ENCODE measurements at places on chromosomes 11 and 22. TPM values are rescaled to one million over a fixed set of nuclear protein-coding genes. Genes with fewer than 3 reads are reported as not detected.

DNA sequence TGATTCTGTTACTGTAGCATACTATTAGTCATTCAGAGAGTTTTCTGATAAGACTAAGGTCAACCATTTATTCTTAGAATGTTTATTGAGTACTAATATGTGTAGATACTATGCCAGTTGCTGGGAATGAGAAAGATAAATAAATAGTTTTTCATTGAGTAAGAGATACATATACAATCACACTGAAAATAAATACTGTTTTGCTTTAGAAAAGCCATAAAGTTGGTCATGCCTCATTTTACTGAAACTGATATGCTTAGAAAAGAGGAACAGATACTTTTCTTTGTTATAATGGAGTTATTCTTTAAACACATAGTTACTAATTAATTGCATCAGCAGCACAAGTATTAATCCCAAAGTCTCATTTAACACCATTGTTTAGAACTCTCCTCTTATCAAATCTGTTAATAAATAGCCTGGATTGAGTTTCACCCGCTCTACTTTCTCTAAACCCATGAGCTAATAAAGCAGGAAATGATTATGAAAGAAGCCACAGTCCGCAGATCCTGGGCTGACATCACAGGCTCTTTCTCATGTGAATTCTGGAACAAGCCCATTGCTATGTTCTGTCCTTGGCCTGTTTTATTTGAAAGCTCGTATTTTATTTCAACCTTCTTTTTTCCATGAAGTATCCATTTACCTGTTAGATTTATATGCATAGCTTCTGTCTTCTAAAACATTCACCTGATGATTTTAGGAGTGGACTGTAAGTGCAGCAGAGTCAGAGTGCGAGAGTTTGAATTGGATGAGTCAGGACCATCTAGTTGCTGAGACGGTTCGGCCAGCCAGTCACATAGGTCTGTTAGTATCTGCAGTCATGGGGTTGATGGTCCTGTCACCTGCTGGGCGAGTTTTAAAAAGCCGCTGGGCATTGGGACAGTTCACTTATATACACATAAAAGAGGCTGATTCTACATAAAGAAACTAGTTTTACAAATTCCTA lies 35.5 kb downstream of the PIWIL4 start:
- no peak for DNase-seq

- DNase-seq, result no peak
These were observed 49.1 kb downstream of the BBOX1 start for GRCh38 chr11:27089746-27090145.

Gene OR6T1
- not detected for polyA plus RNA-seq

GRCh38 chr11:2208691-2209369 lies 37.2 kb upstream of the TH start:
- no peak for DNase-seq

Gene TSPAN18
- polyA plus RNA-seq, result 2.6 TPM

Gene FGF3
- polyA plus RNA-seq, result 0.09 TPM

DNA sequence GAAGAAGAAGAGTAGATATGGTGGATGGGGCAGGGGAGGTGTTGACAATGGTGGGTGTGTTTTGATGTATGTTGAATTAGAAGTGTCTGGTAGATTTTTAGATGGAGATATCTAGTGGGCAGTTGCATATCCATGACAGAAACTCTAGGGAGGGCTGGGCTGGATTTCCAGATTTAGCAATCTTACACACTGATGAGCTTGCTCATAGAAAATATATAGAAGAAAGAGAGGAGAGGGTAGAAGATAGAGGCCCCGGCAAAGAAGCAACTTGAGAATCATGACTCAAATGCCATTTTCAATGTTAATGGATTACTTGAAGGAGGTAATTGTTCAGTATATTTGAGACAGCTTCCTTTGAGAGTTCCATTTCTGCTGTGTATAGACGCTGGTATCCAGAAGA lies 8.2 kb downstream of the REXO2 start:
- no peak for DNase-seq

Gene CALCB
- polyA plus RNA-seq, result 1.2 TPM

GRCh38 chr11:123674297-123674696 lies 19.9 kb upstream of the SCN3B start:
- no peak for DNase-seq

- no peak for DNase-seq
These were observed 41.2 kb downstream of the MYEOV start for GRCh38 chr11:69335007-69335780.

Gene ANGPTL5
- polyA plus RNA-seq, result 0.16 TPM

Gene SNX32
- 1.1 TPM for polyA plus RNA-seq

Gene ELFN2
- 1.5 TPM for polyA plus RNA-seq

- no peak for DNase-seq
These were observed 9.8 kb downstream of the POU2AF3 start for GRCh38 chr11:111308140-111308539.

Gene EFCAB6
- 1.4 TPM for polyA plus RNA-seq

Gene FGF19
- 0.34 TPM for polyA plus RNA-seq

DNA sequence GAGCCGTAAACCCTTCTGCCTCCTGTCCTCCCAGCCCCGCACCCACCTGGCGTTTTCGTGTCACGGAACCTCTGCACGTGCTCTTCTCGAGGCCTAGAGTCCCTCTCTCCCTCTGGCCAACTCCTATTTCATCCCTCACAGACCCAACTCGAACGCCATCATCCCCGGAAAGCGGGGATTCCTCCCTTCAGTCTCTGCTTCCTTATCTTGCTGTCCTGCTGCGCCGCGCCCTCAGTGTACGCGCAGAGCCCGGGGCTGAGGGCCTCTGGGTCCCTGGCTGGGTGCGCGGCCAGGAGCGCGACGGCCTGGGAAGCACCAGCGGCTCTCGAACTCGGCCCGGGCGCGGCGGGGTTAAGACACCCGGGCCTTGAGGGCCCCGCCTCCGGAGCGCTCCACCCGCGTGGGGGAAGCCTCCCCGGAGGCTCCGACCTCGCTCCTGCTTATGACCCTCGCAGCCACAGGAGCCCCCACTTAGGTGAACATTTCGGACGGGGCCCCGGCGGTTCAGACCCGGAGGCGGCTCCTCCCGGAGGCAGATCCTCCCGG lies 398 bp upstream of the ATG16L2 start:
- DNase-seq, result no peak

GRCh38 chr11:111305162-111305802 lies 6.9 kb downstream of the POU2AF3 start:
- no peak for DNase-seq

Gene AMOTL1
- polyA plus RNA-seq, result 10.5 TPM

GRCh38 chr22:23518376-23519187 lies 61.5 kb downstream of the IGLL1 start:
- DNase-seq, result no peak

DNA sequence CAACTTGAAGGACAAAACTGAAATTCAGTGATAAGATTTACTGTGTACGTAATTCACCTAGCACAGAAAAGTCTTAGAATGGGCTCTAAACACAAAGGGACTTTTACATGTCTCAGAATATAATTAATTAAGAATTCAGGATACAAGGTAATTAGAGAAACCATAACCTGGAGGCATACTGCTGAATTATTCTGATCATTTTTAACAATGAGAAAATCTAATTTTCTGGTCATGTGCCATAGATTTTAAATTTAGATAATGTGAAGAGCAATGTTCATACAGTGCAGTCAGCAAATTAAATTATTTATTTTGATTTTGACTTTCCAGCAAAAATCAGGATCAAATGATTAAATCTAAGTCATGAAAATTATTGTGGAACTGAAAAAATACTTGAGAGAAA lies 67.0 kb upstream of the MTNR1B start:
- DNase-seq, result no peak

GRCh38 chr22:44901301-44901700 lies 108.5 kb downstream of the PHF21B start:
- no peak for DNase-seq

DNA sequence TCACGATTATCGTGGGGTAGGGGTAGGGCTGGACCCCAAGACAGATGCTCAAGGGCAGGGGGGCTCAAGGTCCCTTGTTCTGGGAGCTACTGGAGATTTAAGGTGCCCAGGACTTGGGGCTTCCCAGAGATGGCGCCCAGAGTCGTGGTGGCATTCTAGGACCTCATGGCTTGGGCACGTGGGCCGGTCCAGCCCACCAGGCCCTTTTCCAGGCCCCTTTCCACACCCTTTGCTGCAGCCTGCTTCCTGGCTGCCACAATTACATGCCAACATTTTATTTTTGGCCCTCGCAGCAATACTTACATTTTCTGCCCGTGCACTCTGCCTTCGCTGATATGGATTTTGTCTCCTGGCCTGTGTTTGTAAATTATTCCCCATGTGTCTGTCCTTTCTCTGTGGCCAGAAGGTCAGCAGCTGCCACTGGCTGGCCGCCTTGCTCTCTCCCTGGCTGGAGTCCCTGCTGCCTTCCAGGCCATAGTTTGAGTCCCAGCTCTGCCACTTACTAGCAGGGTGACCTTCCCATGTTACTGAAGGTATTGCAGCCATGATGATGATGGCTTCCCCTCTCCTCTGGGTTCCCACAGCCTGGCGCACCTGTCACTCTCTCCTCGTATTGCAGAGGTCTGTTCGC lies 11.2 kb downstream of the MB start:
- no peak for DNase-seq

- DNase-seq, result peak; percentile 4
These were observed 49.2 kb downstream of the CNTN5 start for GRCh38 chr11:99069856-99070444.

Measured in thymus (tissue), 14 donors.